GOT3 (cell line): ENCODE measurements at places on chromosomes 2 and 18.

DNA sequence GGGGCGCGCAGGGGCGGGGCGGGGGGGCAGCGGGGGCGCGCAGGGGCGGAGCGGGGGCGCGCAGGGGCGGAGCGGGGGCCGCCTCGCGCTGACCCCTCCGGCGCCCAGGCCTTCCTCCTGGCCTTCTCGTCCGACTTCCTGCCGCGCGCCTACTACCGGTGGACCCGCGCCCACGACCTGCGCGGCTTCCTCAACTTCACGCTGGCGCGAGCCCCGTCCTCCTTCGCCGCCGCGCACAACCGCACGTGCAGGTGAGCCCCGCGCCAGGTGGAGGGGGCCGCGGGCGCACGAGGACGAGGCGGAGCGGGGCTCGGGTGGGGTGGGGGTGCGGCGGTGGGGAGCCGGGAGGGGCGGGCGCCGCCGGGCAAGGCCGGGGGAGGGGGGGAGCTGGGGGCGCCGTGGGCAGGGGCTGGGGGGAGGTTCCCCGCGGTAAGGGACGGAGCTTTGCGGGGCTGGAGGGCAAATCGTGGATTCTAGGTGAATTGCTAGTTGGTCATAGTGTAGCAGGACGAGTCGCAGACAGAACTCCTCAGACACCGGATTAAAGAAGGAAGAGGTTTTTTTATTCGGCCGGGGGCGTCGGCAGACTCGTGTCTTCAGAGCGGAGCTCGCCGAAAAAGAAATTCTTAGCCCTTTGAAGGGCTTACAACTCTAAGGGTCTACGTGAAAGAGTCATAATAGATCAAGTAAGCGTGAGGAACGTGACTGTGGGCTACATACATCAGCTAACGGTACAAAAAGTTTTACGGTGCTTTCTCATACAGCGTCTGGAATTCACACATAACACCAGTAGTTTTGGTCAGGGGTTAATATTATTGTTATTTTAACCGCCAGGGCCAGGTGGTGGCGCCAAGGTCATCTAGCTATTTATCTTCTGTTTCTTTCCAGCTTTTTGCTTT, 29.9 kb downstream of the ANO7 start:
- DNase-seq = no peak

DNA sequence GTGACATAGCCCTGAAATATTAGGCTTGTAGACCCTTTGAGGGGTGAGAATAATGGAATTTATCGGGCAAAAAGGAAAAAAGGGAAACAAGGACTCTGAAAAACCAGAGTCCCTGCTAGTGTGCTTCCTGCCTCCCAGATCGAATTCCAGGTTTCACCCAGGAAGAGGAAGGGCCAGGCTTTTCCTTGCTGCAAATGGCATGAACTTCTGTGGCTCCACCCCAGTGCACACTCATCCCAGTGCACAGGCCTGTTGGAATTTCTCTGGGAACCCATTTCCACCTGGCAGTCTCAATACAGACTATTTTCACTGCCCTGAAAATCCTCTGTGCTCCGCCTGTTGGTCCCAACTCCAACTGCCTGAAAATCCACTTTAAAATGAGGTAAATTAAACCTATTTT, 29.9 kb downstream of the C18orf54 start:
- no peak for DNase-seq

- DNase-seq = no peak
These were observed 35.1 kb downstream of the CABYR start for GRCh38 chr18:24173997-24174396.

DNA sequence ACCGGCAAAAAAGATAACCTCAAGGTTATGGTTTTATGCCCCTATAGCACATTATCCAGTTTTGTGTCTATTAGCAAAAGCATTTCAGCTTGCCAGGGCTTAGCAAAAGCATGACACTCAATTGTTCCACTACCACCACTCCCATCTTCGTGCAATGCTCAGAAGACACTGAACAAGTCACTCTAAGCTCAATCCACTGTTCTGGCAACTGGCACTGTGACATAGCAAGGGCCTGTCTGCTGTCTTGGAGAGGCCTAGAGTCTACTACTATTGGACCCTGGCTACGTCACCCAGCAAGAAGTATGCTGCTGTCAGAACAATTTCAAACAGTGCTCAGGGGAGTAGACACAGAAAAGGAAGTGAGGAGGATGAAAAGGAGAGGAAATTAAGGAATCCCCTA, 103.5 kb upstream of the PPP1CB start:
- DNase-seq = no peak

- no peak for DNase-seq
These were observed 417.5 kb downstream of the ZEB2 start for GRCh38 chr2:144102386-144102785.

GRCh38 chr2:25617948-25618646, 55.3 kb downstream of the DTNB start:
- no peak for DNase-seq

DNA sequence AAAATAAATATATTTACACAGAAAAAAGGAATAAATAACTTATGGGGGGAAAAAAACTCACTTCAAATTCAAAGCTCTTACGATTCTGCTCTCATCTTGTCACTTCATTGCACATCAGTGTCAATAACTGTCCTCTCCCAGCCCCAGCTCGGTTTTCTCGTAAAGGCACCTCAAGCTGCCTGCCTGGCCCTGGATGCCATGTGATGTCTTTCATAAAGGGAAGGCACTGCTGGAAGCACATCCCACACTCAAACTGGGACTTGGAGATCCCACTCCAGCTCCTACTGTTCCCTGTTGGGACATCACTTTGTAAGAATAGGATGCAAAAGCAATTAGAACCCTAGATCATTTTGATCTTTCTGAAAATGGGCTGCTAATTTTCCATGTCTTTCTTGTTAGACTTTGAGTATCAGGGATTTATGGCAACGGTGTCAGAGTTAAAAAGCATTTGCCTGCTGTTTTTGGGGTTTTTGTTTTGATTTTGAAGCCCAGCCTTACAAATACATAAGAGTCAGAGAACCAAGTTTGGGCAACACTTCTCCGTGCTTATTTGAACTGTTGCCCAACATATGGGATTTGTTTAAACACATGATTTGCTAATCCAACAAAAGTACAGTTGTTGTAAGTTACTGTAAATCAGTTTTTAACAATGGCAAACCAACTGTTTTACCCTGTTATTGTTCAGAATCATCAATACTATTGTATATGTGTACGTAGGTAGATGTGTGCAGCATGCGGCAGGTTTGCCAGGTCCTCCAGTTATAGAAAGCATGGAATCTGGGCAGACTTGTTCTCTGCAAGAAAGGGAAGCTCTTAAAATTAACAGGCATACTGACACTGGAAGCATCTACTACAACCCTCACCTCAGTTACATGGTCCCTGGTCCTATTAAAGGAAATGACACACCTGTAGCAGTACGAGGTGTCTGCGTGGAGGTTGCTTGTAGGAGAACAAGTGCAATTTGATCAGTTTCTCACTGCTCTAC, 20.6 kb downstream of the SERTAD2 start:
- DNase-seq = no peak

- DNase-seq = no peak
These were observed 505.4 kb downstream of the CPS1 start for GRCh38 chr2:211061612-211062296.

DNA sequence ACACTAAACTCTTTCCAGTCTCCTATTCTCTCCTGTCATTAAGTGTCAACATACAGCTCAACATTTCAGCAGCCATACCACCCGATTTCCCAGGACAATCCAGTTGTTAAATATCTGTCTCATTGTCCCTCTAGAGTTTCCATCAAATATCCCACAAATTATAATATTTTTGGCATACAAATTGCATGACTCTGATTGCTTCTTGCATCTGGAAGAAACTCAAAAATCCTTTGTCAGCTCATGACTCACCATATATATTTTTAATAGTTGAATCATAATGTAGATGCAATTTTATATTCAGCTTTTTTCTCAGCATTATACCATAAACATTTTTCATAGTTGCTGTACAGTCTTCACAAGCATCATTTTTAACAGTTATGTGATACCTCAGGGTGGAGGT, 7.2 kb downstream of the SLC30A3 start:
- DNase-seq = no peak

- DNase-seq = no peak
These were observed 49.8 kb downstream of the PARD6G start for GRCh38 chr18:80197528-80197927.

DNA sequence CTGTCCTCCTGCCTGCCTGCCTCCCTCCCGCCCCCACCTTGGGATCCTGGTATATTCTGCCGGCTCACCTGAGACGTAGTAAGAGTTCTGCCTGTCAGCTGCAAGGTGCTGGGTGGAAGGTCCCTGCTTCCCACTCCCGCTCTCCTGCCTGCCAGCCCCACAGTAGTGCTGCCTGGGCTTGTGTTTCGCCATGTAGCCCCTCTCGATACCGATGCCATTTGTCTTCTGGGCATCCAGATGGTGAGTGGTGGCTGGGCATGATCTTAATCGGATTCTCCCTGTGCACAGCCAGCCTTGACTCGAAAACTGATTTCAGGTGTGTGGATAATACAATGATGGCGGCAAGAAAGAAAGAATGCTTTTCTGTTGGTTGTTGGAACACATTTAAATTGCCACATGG, 184.9 kb downstream of the AGAP1 start:
- no peak for DNase-seq

DNA sequence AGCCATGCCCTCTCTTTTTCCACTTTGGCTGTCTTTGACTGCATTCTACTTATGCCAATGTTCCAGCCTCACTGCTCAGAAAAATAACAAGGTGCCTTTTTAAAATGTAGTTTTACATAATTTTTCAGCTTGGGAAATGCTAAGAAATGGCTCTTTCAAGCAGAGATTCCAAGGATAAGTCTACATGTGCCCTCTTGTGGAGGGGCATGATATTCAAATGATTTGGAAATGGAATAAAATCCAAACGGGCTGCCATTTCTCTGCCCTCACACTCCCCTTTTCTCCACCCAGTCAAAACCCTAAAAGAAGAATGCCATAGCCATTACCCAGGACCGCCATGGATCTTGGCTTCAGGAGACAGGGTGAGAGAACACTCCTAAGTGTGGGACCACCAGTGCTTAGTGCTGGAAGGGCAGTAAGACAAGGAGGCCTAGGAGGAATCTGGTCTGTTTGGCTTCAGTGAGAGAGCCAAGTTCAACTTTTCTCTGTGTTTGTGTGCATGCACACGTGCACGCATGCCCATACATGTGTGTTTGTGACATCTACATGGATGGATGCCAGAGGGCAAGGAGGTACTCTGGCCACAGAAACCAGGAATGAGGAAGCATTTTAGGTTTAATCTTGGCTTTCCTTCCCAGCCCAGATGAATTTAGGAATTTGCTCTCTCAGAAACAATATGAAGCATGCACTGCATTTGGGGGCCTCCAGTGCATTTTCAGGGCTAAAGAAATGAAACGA, 174.0 kb upstream of the SLC14A2 start:
- DNase-seq = no peak

DNA sequence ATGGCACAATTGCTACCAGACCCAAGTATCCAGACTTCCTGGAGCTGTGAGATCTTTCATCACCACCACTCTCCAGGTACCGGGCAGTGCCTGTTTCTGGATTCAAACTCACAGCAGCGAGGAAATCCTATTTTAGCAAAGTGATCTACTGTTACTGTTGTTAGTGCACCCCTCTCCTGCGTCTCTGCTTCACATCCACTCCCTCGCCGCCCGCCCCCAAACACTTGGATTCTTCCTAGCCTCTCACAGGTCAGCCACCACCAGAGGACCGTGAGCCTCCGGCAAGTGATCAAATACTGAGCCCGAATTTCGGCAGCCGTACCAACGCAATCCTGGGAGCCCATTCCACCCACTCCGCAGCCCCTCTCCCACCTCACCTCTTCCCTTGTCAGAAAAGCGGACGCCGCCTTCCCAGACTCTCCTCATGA, 519 bp downstream of the METTL4 start:
- peak; percentile 52 for DNase-seq

DNA sequence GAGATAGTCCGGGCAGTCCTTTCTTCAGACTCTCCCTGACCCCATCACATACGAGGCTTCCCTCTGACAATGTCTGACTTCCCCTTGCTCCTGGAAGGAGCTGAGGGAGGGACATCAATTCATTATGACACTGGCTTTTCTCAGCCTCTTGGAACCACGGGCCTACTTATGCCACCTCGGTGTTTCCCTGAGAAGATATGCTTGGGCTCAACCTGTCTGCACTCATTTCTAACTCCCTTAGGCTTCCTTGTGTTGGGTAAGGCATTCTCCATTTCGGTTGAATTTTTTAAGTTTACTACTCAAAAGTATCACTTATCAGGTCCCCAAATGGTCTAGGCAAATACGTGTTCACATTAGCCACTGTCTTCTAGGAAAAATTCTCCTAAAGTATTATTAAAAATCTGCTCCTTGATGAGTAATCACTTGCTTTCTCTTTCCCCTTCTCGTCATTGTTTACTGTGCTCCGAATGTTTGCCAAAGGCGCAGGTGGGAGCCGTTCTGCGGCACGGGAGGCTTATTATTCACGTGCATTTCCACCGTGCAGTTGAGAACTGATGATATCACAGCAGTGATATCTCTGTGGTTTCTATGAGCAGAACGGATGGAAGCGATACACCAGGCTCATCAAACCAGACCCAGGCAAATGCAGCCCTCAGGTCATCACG, 33.1 kb downstream of the ARL4C start:
- DNase-seq = no peak

DNA sequence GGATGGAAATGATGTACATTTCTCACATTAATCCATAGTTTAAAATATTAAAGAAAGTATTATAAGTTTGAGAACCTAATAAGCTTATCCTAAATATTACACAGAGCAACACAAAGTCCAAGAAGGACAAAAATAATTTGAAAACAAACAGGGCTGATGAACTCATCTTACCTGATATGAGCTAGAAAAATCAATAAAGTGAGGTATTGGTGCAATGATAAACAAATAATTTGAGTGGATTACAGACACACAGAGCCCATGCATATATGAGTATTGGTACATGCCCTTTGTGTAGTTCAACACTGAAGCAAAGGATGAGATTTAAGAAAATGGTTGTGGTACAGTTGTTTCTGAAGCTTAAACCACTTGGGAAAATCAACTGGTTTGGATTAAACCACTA, 1139.0 kb downstream of the SUCLG1 start:
- DNase-seq = no peak

DNA sequence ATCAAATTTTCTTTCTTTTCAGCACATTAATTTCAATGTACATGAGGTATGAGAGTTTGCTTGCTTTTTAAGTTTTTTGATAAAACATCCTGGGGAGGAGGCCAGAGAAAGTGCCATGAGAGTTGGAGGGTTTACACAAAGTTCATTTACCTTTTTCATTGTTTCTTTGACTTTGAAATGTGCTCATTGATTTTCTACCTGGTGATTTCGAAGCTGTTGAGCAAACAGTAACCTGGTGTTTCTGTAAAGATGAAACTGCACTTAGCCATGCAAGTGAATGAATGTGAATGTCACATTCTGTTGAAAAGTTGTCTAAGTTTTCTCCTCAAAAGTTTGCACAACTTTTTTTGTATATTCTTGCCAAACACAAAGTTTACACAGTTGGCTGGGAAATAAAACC, 797.0 kb downstream of the METTL4 start:
- no peak for DNase-seq

DNA sequence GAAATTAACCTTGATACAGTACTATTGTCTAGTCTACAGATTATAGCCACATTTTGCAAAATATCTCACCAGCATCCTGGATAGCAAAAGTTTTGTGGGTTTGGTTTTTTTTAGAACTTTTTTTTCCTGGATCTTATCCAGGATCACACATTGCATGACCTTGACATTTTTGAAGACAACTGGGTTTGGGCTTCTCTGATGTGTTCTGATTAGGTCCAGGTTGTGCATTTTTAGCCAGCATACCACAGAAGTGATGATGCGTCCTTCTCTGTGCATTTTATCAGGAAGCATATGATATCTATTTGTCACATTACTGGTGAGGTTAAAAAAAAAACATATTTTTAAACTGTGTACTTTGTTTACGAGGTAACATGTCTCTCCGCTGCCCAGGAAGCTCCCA, 221.0 kb upstream of the OSR1 start:
- no peak for DNase-seq
